ENCODE measurements at places on chromosomes 3 and 15. TPM values are rescaled to one million over a fixed set of nuclear protein-coding genes. Genes with fewer than 3 reads are reported as not detected.

The RPL22L1 gene
- 30.4 TPM for total RNA-seq

The VGLL3 gene
- total RNA-seq, result 32.2 TPM

The POPDC2 gene
- 51.4 TPM for total RNA-seq

The RETNLB gene
- total RNA-seq, result not detected

The CNBP gene
- 420 TPM for total RNA-seq

The C3orf18 gene
- total RNA-seq, result 42.8 TPM

The SPTBN5 gene
- total RNA-seq, result 0.62 TPM

The SLC12A8 gene
- total RNA-seq, result not detected
